ENCODE measurements at places on chromosomes 13 and 19.
A peak's percentile ranks its signal among the peaks of the same experiment; 100 is the strongest.

DNA sequence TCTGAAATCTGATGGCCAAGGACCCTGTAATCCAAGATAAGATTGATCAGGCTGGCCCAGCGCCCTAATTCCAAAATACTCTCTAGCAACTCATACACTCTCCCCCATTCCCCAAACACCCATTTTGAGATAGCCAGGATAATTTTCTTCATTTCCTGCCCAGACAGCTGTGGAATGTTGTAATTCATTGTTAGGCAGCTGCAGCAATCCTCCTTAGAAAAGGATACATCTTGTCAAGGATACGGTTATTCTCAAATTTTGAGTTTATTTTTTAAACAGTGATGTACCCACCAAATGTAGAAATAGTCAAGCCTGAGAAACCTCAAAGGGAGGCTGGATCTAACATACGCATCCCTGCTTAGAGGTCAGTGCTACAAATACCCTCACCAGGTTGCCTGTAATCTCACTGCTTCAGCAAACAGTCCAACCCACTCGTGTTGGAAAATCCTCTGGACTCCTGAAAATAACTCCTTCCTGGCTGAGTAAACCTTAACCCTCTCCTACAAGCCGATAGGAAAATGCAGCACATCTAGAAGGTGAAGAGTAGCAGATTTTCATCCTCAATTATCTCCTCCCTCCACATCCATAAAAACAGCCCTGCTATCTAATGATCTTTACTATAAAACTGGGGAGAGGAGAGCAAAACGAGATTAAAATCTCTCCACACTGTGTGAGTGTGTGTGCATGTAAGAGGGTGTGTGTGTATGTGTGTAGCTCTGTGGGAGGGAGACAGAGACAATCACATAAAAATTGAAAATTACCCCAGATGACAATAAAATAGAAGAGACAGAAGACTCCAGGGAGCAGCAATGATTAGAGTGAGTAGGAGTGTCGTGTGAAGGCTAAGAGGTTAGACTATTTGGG is 683.1 kb downstream of the DIAPH3 start:
- DNase-seq: no peak

DNA sequence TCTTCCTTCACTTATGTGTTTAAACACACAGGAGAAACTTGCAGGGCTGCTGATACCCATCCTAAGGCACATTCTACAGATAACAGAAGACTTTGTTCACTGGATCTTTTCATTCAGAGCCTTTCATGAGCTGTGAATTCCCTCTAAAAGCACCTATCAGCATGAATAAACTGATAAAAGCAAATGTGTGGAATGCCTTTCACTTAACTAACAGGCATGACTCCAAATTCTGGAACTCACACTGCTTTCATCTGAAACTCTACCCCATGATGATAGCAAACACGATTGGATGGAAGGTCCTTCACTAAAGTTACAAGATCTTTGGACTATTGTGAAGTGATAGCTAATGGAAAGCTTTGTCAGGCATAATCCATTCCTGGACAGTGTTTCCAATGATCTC is 457.3 kb downstream of the EFNB2 start:
- no peak for DNase-seq

GRCh38 chr19:2043961-2044708 is 6.9 kb downstream of the MKNK2 start:
- no peak for DNase-seq

- DNase-seq: no peak
Observed at GRCh38 chr13:53098455-53098854, 69.8 kb downstream of the OLFM4 start.

GRCh38 chr13:81395368-81395767 is 1054.4 kb upstream of the SPRY2 start:
- no peak for DNase-seq

GRCh38 chr19:18730885-18731513 is 47.5 kb downstream of the CRTC1 start:
- no peak for DNase-seq

DNA sequence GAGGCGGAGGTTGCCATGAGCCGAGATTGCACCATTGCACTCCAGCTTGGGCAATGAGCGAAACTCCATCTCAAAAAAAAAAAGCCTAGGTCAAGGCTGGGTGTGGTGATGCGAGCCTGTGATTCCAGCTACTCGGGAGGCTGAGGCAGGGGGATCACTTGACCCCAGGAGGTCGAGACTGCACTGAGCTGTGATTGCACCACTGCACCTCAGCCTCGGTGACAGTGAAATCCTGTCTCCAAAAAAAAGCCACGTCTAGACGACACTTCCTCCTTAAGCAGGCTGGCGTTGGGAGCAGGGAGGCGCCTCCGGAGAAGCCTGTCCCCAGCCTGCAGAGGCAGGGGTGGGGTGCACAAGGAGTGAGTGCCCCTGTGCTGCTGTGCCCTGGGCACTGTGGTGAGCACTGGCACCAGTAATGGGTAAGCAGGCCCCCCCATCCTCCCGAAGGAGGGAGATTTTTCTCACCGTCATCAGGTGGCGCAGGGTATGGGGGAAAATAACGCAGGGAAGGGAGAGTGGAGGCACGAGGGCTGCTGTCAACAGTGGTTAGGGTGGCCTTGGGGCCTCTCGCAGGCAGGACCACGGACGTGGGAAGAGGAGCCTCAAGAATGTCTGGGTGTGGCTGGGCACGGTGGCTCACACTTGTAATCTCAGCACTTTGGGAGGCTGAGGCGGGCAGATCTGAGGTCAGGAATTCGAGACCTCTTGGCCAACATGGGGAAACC is 706 bp downstream of the P2RY11 start:
- DNase-seq: no peak

GRCh38 chr19:32174386-32175113 is 170.9 kb upstream of the ZNF507 start:
- DNase-seq: no peak

DNA sequence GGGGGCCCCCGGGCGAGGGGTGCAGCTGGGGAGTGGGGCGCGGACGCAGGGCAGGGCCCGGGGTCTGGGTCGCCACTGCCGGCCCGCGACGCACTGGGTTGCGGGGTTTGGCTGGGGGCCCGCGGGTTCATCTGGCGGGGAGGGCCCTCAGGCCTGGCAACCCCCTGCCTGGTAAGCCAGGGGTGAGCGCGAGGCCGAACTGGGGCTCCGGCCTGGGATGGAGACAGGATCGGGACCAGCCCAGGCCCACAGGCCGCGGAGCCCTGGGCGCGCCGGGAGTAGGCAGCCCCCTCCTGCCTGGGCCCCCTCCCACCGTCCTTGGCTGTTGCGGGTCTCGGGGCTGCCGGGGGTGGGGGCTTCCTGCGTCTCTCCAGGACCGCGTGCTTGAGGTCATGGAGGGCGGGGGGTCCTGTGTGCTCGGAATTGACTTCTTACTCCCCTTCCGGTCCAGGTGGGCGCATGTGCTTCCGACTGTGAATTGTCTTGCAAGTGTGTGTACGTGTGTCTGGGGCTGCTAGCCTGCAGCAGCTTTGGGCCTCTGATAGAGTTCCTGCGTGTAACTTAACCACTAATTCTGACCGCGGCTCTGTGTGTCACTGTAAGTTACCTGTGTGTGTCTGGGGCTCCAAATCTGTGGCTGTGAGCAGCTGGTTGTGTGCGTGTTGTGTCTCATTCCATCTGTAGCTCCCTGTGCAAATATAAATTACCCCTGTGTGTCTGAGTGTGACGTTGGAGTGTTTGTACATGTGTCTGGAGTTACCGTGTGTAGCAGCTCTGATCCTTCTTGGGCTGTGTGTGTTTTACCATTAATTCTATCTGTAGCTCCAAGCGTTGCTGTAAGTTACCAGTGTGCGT is 751 bp downstream of the GRAMD1A start:
- peak; percentile 43 for DNase-seq

- DNase-seq: peak; percentile 61
Observed at GRCh38 chr13:77310579-77311279, 16.2 kb downstream of the MYCBP2 start.

DNA sequence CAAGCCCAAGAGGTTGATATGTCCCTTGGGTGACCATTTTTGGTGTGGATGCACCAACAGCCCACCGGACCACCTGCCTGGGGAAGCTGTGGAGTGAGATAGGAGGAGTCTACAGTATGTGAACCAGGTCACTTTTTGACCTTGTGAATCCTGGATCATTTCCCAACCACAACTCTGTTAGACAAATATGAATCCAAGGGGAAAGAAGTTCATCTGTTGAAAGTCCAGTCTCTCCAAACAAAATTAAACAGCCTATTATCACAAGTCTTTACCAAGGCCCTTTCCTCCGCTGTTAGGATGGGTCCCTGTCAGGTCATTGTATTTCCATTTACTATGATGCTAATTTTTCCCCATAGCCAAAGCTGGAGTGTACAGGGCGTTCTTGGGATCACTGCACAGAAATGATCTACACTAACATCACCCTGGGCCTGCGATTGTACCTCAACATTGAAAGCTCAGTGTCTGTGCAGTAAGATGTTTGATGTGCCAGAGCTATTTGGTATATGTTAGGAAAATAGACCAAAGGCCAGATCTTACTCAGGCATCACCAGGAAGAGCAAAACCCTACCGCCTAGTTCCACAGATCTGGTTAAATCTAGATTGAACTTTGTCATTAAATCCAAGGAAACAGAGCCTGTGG is 117.1 kb downstream of the STARD13 start:
- no peak for DNase-seq

DNA sequence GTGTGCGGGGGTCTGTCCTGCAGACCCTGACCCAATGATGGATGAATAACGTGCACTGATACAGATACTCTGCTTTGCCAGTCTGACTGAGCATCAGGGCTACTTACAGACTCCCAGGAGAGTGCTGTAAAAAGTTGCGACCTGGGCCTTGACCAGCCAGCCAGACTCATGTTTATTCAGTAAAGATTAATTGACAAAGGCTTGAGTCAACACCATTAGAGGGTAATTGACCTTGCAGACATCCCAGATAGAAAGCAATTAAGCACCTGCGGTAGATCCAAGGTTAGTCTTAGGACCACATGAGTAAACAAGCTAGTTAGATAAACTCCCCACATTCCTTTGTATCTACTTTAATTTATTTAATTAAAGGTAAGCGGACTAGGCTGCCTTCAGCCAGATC is 10.4 kb downstream of the NUDT19 start:
- no peak for DNase-seq

- no peak for DNase-seq
Observed at GRCh38 chr19:33325920-33326319, 23.6 kb upstream of the CEBPA start.

GRCh38 chr13:98568918-98569317 is 8.0 kb downstream of the STK24 start:
- no peak for DNase-seq

Measured in endothelial cell of umbilical vein (primary cell).